ENCODE measurements at places on chromosomes 2 and 18. TPM values are rescaled to one million over a fixed set of nuclear protein-coding genes. Genes with fewer than 3 reads are reported as not detected.

DNA sequence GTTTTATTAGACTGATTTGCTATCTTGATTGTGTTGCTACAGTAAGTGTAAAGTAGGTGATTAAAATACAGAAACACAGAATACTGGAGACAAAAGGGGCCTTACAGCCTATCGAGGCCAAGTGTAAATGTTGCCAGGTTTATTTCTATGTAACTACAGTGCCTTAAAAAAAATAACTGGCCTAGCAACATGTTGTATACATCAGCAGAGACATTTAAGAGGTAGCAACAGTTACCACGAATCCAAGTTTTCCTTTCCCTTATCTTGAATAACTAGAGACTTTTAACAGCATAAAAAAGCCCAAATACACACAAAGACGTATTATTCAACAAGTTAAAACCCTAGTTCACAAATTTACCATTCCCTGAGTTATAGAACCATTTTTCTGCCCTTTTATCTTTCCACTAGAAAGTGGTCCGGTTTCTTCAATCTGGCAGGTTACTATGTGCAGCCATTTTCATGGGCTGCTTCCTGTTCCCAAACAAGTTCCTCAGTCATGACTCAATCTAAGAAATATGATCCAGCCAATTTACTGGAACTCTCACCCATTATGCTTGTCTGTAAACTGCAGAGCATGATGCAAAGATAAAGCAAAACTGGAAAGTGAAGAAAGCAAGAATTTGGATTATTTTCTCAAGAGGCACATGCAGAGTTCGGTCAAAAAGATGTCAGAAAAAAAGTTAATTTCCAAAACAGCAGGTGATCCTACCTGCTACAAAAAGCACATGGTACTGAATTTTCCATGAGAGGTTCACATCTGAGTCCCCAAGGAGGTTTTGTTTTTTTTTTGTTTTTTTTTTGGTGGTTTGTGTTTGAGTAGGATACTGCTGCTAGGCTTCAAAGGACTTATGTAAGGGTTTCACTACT, 22.2 kb downstream of the NFE2L2 start:
- no peak for DNase-seq

GRCh38 chr2:217047209-217047608, 187.3 kb upstream of the TNP1 start:
- no peak for DNase-seq

DNA sequence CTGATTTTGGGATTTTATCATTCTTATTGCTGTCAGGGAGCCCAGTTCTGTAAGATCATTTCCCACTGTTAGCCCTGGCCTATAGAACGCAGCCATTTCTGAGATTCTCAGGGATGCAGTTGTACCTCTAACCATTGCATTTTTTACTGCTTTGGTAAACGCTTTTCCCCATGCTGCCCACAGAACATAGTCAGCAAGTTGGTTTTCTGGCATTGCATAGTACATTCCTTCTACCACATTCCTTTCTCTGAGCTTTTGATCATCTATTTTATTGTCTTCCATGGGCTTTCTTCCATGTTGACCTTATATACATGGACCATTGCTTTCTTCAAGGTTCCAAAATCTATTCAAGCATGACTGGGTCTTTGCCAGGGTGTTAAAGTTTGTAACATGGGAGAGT, 86.8 kb upstream of the ST6GAL2 start:
- DNase-seq: no peak

DNA sequence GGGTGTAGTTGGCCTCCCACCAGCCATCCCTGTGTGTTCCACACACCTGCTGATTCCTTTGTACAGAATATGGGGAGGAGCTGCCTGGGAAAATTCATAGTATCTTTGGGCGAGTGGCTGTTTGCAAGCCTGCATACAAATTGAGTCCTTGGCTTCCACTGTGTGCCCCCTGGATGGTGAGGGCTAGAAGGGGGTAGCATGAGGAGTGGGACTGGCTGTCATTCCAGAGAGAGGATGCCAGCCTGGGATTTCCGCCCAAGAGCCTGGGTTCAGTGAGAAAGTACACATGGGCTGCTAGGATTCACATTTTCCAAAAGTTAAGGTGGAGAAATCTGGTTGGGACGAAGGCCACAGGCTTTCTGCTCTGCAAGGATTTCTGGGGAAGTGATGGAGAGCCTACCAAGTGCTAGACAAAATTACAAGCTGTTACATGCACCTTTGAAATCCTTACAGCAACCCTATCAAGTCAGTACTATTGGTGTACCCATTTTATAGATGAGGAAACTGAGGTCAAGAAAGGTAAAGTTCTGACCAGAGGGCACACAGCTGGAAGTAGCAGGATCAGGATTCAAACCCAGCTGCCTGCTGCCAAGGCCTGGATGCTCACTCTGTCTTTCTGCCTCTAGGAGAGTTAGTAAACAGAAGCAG, 606 bp upstream of the TOGARAM2 start:
- no peak for DNase-seq

- DNase-seq: no peak
Measured at GRCh38 chr2:163469561-163469962, 266.2 kb downstream of the FIGN start.

DNA sequence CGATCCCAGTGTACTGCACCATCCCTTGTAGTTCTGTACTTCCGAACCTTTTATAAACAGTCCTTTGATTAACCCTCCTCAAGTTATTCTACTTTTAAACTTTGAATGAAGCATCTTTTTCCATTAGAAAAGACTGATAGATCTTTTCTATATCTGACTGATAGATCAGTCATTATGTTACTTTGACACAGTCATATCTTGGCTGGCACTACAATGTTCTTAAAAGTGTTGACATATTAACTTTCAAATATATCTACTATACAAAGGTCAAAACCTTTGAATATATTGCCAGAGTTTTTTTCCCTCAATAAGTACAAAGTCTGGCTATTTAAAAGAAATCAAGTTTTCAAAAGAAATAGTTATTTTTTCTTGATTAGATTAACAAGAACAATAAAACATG, 35.4 kb upstream of the NABP1 start:
- DNase-seq: no peak

DNA sequence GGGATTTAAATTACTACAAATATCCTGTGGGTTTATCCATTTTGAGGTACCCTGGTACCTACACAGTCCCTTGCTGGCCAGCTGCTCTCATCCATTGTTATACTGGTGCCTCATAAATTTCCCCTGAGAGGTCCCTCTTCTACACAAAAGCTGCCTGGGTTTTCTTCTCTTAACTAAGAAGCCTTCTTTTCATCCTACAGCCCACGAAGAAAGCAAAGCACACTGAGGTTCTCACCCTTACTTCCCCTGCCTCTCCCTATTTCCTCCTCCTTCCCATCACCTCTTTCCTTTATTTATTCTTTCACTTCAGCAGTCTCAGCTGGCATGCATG, 154.9 kb downstream of the CSRNP3 start:
- DNase-seq: no peak

DNA sequence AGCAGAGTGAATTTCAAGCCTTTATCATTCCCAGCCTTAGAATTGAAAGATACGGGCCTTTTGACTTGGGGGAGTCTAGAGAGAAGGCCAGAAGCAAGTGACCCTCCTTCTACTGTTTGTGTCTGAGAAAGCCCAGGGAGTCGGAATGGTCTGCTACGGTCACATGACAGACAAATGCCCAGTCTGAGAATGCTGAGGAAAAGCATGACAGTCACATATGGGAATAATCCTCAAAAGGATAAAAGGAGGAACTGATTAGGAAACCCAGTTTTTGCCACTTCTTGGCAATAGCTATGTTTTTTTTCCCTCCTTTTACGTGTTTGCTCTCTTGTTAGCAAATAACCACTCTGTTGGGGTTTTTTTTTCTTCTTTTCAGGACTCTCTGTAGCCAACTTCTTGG, 38.1 kb upstream of the HNRNPA3 start:
- no peak for DNase-seq

DNA sequence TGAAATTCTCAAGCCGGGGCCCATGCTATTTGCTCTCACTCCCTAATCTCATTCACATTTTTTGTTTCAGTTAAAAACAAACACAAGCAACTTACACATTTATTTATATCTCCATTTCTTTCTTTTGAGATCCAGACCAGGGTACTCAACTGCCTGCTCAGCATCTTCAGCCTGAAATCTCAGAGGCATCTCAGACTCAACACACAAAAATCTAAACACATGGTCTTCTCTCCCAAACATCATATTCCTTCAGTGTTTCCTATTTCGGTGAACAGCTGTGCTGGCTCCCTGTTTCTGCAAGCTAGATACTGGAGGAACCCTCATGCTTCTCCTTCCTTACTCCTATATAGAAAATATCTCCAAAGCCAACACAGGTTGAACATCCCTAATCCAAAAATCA, 11.3 kb upstream of the RTTN start:
- DNase-seq: no peak

GRCh38 chr2:231339316-231339715, 56.2 kb upstream of the B3GNT7 start:
- DNase-seq: no peak

FAM161A gene
- polyA plus RNA-seq: 0.84 TPM

CDH20 gene
- polyA plus RNA-seq: not detected

LHCGR gene
- polyA plus RNA-seq: 0.30 TPM

LCT gene
- polyA plus RNA-seq: not detected

MBD2 gene
- 16.8 TPM for polyA plus RNA-seq

Measured in heart left ventricle (tissue), 16 donors.